ENCODE measurements at places on chromosomes 4 and X.
A peak's percentile ranks its signal among the peaks of the same experiment; 100 is the strongest.

DNA sequence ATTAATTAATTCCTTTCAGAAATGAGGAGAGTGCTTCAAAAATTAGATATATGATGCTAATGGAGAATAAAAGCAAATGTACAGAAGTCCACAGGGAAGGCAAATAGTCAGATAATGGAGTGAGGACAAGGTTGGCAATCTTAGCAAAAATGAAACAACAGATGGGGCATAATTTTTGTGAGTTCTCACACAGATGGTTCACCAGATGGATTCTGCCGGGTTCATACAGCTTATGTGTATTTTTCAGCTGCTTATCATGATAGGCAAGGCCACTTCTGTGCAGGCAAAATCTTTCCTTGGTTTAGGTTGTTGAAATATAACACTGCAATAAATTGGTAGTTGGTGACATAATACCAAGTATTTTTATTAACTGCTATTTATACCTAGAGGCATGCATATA is 1539.0 kb upstream of the IGFBP7 start:
- DNase-seq, result no peak

GRCh38 chrX:107450823-107451509 is 1.5 kb downstream of the FRMPD3 start:
- no peak for DNase-seq

DNA sequence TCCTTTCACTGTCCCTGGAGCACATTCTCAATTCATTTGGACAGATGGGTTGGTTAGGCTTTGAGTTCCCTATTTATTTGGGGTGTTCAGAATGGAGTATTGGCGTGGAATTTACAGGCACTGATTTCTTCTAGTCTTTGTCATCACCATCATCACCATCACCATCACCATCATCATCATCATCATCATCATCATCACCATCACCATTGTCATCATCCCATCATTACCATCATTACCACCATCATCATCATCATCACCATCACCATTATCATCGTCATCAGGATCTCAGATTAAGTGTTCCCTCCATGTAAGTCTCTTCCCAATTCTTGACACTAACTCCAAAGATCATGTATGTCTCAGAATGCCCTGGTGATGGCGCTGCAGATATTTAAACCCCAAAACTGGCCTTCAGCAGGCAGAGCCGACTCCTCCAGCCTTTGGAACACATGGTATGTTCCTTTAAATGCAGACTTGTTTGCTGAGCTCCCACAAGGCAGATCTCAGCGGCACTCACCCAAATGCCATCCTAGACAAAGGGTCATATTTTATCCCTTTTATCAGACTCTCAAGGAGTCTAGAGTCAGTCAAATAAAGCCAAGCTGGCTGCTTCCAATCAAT is 19.8 kb upstream of the FAM9A start:
- DNase-seq, result no peak

- DNase-seq, result peak; percentile 15
Measured at GRCh38 chrX:63349307-63349706, 1.8 kb downstream of the SPIN4 start.

DNA sequence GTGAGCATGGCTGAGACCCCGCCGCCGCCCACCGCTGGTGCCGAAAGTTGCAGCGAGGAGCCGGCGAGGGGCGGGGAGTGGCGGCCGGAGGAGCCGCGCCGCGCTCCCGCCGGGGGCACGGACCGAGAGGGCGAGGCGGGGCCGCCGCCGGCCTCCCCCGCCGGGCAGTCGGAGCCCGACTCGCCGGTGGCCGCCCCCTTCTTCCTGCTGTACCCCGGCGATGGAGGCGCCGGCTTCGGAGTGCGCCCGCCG is 16.5 kb downstream of the UTP3 start:
- no peak for DNase-seq

DNA sequence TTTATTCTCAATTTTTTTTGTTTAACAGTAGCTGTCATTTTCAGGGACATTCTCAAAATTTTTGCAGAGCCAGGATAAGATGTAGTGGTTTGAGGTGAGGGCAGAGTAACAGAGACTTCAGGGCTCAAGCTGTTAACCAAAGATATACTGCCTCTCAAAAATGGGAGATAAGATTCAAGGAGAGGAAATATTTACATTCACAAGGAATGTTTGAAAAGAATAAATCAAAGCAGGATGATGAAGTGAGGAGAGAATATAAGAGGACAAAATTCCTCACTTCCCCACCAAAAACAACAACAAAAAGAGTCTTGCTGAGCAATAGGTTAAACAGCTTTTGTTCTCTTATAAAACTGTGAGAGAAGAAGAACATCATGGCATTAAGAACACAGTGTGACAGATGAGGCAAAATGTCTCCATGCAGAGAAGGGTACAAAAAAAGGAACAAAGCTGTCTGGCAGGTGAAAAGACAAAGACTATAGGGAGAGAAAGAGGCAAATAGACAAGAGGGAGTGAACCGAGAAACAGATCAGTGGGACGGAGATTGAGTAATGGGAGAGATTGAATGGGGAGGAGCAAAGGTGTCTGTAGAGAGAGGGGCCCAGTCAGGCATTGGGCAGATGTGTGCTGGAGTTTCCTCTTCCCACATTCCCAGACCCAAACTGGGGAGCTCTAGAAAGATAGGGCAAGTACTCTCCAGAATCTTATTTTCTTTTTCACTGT is 106.1 kb upstream of the TMEM150C start:
- DNase-seq, result no peak

- no peak for DNase-seq
Measured at GRCh38 chr4:123812066-123812390, 415.4 kb downstream of the SPRY1 start.

- no peak for DNase-seq
Measured at GRCh38 chr4:133145241-133145640, 3.9 kb upstream of the PCDH10 start.

DNA sequence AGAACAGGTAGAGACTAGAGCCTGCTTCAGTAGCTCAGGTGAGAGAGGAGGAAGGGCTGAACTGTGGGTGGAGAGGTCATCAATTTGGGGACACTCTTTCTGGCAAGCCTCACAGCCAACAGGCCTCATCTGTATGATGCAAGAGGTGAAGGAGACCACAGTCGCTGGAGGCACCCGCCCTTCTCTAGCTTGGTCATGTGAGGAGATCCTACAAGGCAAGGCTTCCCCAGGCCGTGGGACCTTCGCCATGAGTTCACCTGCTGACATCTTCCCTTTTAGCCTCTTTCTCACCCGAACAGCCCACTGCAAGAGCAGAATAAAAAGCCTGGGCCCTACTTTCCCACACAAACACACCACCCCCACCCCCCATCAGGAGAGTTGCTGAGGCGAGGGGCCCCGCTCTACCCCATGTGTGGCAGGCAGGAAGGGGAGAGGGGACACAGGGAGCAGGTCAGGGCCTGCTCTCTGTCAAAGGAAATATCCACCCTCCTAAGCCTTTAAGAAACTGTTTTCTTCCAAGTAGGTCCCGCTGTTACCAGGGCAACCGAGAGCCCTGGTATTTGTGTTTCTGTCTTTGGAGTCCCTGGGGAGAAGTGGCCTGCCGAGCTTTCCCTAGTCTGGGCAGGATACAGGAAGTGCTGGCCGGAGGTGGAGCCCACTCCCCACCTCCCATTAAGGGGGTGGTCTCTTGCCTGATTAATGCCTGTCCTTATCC is 8.1 kb downstream of the RTL5 start:
- no peak for DNase-seq

GRCh38 chrX:50971395-50971794 is 60.9 kb downstream of the BMP15 start:
- DNase-seq, result no peak

DNA sequence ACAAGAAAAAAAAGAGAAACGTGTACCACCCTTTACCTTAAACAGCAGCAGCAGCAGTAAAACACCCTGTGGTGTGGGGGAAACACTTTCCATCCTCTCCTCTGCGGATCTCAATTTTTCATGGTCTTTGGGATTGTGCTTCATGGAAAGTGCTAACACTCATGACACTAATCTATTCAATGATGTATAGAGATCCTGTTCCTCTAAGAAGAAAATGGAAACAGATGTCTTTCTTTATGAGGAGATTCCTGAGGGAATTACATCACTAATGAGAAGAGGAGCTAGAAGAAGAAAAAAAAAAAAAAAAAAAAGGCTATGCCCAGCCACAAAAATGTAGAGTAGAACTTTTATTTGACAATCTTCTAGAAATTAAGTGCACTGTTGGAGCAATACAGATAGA is 62.9 kb upstream of the NDST3 start:
- DNase-seq, result no peak

DNA sequence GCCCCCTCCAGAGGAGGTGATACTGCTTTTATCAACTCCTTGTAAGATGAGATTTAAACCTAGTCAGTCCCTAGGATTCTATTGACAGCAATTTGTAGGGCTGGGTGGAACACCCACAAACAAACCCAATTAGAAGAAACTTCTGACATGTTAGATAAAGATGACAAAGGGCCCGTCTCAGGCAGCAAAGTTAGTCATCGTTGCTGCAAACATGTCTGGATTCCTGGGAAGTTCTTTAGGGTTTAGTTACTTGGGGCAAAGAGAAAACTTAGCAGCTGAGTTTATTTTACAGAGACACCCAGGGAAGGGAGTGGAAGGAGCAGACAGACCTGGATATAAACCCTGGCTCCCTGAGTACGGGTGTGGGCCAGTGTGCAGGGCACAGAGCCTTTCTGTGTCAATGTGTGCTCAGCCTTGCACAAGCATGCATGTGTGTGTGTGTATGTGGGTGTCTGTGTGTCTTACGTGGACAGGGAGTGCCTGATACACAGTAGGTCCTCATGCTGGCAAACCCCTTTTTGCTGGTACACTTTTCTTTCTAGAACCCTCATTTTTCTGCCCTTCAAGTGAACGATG is 130.0 kb upstream of the STX18 start:
- no peak for DNase-seq

GRCh38 chr4:112515198-112516065 is 548 bp downstream of the NEUROG2 start:
- no peak for DNase-seq

- DNase-seq, result no peak
Measured at GRCh38 chr4:23369331-23369730, 520.5 kb downstream of the PPARGC1A start.

GRCh38 chrX:134692233-134692632 is 34.0 kb upstream of the PLAC1 start:
- DNase-seq, result no peak

GRCh38 chr4:176359590-176359989 is 39.8 kb downstream of the SPCS3 start:
- no peak for DNase-seq

DNA sequence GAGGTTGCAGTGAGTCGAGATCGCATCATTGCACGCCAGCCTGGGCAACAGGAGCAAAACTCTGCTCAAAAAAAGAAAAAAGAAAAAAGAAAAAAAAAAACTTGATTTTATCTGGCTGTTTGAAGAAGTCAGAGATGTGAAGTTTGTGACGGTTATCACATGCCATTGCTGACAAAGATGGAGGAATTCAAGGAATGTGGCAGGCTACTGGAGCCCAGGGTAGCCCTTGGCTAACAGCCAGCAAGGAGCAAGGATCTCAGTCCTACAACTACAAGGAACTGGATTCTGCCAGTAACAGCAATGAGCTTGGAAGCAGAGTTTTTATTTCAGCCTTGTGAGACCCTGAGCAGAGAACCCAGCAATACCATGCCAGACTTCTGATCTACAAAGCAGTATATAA is 24.3 kb upstream of the TET2 start:
- DNase-seq, result no peak

DNA sequence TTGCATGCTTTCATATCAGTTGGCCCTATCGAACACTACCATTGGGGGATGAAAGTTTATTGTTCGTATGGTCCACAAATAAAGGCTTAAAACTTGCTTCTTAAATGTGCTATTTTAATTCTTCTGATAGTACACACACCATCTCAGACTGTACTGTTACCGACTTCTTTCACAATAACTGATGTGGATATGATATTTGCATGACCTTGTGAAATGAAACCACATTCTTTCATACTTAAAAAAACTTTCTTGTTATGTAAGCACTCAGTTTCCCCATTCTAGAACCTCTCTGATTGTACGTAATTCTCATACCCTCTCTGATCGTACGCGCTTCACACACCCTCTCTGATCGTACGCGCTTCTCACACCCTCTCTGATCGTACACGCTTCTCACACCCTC is 12.0 kb upstream of the WDR19 start:
- DNase-seq, result no peak

DNA sequence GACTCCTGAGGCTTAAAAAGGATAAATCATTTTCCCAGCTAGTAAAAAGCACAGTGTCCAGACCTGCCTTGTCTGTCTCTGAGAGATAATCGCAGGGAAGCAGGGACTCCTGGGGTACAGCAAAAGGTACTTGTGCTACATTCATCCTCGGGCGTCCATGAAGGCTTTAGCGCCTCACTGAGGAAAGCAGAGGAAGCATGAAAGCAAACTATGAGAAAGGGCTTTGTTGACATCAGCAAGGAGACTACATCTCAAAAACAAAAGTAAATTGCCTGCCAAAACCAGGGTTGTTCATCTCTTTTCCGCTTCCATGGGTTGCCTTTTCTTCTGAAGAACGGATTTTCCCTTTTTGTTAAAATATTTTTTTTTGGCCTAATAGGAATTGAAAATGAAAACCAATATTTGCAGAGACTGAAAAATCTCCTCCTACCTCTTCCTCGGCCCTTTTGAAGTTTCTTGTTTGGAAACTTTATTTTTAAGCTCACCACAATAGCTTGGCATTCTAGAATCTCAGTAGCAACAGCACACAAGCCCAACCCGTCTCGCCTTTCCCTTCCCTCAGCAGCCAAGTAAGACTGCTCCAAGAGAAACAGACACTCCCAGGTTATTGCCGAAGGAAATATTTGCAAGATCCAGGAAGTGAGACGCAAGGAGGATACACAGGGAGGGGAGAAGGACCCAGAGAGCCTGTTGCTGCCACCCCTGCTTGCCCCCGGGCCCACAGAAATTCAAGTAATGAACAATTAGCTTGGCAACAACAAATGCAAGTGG is 148.3 kb upstream of the DGKK start:
- DNase-seq, result no peak

DNA sequence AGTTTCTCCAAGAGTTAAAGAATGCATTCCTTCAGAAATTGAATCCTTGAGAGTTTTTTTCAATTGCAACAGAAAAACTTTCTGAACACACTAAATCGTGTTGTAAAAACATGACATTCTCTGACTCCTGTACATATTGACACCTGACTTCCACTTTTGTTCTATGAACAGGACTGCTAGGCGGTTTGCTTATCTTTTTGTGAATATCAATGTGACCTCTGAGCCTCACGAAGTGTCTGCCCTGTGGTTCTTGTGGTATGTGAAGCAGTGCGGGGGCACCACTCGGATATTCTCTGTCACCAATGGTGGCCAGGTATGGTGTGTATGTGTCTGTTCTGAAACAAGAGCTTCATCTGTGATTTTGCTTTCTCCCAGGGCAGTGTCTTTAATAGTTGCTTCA is 71.9 kb downstream of the MAOA start:
- DNase-seq, result no peak

GRCh38 chrX:39196192-39197102 is 395.2 kb downstream of the MID1IP1 start:
- no peak for DNase-seq

GRCh38 chr4:140799686-140800225 is 43.6 kb upstream of the TBC1D9 start:
- no peak for DNase-seq
